Activated CD4-positive, alpha-beta T cell treated with anti-CD3 and anti-CD28 coated beads, Interleukin-2, amount 50 U/mL, for 24 hours (primary cell): ENCODE measurements at places on chromosomes 1 and 21.

DNA sequence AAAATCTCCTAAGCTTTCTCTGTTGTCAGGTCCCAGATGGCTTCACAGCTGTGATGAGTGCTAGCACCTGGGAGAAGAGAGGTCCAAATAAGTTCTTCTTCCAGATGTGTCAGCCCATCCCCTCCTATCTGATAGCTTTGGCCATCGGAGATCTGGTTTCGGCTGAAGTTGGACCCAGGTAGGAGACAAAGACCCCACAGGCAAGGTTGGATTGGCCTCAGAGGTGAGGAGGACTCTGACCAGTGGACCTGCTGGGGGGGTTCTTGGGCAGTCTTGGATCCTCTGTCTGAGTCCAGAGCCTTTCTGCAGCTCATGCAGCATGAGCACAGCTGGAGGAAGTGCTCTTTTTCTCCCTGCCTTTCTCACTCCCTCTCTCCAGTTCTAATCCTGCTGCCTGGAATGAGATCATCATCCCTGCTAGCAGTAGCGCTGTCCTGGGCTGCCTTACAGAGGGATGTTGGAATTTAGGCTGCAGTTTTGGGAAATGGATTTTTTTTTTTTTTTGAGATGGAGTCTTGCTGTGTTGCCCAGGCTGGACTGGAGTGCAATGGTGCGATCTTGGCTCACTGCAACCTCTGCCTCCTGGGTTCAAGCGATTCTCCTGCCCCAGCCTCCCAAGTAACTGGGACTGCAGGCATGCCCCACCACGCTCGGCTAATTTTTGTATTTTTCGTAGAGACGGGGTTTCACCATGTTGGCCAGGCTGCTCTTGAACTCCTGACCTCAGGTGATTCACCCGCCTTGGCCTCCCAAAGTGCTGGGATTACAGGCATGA lies 7.1 kb downstream of the RNPEP start:
- no peak for DNase-seq

DNA sequence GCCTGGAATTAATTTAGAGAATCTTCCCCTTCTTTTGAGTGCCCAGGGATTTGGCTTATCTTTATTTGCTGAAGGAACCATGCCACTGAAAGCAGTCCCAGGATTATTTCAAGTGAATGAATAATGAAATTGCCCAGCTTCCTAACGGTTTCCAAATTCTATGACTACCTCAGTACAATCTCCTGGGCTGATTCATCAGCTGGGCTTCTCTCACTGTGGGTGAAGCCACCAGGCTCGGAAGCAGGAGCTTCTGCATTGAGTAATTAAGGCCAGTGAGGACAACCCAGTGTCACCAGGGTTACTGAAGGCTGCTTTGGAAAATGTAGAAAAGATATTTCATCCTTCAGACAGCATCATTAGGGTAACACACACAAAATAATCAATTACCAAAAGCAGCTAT lies 169.8 kb downstream of the DAB1 start:
- DNase-seq: no peak

- DNase-seq: no peak
These were observed 296.7 kb downstream of the ZNF326 start for GRCh38 chr1:90291431-90292216.

- no peak for DNase-seq
These were observed at the start of gene NAV1 for GRCh38 chr1:201538612-201539551. Gene NAV1, plus strand, starts transcription at chr1:201539127. Its CDS starts 83,758 bp downstream, at chr1:201622885.

GRCh38 chr1:160260406-160261382 lies 1.7 kb downstream of the DCAF8 start:
- no peak for DNase-seq

GRCh38 chr1:205589046-205589445 lies 42.8 kb downstream of the ELK4 start:
- no peak for DNase-seq

DNA sequence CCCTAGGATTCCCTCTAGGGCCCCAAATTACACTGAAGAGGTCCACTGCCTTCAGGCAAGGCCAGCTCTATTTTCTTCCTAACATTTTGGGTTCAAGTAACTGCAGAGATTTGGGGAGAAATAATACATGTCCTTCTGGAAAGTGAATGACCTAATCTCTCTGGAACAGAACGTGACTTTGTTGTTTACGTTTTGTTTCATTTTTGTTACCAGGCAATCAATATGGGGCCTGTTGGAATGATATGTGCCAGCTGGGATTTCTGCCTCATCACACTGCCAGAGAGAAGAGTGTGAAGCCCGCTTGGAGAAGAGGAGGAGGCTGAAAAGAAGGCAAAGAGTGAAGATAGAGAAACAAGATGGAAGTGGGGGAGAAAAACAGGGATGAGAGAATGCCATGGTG lies 116.7 kb downstream of the FASLG start:
- DNase-seq: no peak

DNA sequence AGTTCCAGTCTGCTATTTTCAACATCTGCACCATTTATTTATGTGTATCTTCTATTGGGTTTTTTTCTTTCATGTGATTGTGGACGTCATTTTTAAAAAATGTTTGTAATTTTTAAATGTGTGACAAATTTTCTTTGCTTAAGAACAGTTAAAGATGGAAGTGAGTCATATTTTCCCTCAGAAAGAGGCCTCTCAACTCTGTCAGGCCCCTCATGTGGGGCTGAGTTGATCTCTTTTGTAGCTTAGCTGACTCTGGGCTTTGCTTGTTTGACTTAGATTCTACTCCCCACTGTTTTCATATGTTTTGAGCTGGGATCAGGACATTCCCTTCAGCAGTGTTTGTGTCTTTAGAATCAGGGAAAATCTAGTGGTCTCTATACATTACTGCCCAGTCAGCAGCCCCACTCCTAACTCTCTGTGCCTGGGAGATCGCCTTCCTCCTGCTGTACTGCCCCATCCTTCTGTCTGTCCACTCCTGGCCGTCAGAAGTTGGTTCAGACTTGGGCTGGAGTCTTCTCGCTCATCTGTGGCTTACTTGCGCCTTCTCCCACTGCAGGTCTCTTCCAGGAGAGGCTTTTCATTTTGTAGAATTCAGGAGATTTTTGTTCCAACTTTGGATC lies 137.4 kb downstream of the DYRK1A start:
- peak; percentile 7 for DNase-seq

DNA sequence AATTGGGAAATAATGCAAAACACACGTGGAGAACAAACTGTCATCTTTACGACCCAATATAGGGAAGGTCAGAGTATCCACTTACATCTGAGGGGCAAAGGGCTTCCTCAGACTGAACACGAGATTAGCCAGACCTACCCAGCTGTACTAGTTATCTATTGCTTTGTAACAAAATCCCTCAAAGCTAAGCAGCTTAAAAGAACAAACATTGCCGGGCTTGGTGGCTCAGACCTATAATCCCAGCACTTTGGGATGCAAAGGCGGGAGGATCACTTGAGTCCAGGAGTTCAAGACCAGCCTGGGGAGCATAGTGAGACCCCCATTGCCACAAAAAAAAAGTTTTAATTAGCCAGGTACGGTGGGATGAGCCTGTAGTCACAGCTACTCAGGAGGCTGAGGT lies 262.8 kb downstream of the LTN1 start:
- DNase-seq: no peak

- no peak for DNase-seq
These were observed 23.1 kb upstream of the OR10J4 start for GRCh38 chr1:159408862-159409400.

DNA sequence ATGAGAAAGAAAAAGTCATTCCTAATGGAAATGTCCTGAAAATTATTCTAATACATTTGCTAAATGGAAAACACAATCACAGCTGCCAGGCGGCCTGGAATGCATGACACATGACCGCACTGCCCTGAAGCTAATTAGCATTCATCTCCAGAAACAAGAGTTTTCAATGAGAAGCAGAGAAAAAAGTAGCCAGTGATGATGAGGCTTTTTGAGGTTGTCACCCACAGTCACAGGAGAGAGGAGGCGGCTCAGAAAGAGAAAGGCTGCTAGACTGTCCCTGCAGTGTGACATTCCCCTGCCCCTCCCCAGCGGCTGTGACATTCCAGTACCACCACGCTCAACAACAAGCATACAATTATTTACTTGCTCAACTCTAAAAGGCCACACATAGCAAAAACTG lies 122.9 kb upstream of the KRTAP19-8 start:
- no peak for DNase-seq

- no peak for DNase-seq
These were observed 5.2 kb downstream of the OLIG1 start for GRCh38 chr21:33075128-33075527.

DNA sequence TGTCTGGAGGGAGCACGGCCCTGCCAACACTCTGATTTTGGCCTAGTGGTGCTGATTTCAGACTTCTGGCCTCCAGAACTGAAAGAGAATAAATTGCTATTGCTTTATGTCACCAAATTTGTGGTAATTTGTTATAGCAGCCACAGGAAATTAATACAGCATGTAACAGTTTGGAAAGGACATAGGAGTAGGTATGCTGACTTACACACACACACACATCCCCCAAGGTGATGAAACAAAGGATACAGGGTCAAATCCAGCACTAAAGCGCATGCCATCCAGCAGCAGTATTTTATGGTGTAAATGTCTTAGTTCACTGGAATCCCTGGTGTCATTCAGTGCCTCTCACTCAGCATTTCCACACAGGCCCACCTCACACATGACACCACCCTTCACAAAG lies 72.2 kb upstream of the MAN1A2 start:
- DNase-seq: no peak

GRCh38 chr1:53526451-53527101 lies 67.4 kb downstream of the DMRTB1 start:
- no peak for DNase-seq

- no peak for DNase-seq
These were observed 363.5 kb upstream of the USP24 start for GRCh38 chr1:55578646-55579045.

- DNase-seq: no peak
These were observed 515.0 kb downstream of the COL11A1 start for GRCh38 chr1:102593276-102593675.

DNA sequence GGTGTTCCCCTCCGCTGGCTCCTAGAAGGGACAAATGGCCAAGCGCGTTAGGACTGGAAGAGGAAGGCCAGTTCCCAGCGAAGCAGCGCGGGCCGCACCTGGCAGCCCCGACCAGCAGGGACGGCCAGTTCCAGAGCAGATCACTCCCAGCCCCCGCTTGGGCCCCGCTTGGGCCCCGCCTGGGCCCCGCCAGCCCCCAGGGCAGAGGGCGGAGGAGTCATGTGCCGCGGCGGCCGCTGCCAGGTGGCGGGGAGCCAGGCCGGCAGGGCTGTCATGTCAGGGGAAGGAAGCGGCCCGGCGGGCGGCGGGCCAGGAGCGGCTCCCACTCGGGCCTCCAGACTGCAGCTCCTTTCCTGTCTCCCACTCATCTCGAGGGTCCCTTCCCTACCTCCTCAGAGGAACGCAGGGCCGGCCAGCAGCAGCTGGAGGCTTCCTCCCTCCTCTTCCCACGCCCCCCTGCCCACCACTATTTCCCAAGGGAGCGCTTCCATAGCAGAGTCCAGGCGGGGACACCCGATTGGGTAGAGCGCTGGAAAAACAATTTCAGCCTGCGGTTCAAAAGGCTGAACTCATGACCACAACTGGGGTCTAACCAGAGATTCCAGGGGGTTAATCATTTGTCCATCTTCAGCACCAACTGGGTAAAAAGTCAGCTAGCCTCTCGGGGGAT lies 16.5 kb downstream of the ZNF697 start:
- no peak for DNase-seq

- DNase-seq: no peak
These were observed 30.0 kb downstream of the TMCC2 start for GRCh38 chr1:205257735-205258134.

- DNase-seq: no peak
These were observed 216.2 kb upstream of the SAMSN1 start for GRCh38 chr21:14762327-14762726.

GRCh38 chr1:174296309-174296708 lies 137.0 kb downstream of the RABGAP1L start:
- DNase-seq: no peak

DNA sequence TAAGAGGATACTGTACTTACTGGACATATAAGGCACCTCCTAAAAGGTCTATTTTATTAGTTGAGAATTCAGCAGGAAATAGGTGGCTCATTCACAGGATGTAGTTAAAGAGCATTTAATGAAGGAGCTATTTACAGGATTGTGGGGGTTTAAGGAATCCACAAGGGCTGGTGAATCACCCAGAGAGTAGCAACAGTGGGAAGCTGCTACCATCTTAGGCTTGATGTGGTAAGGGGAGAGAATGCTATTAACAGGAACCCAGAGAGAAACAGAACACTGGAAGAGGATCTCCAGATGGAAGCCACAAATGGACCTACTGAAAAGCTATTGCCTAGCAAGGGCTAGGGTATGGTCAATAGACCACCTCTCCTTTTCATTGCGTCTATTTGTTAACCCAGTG lies 52.0 kb upstream of the COL11A1 start:
- DNase-seq: no peak

GRCh38 chr21:32844076-32844475 lies 72.5 kb upstream of the PAXBP1 start:
- no peak for DNase-seq

GRCh38 chr1:168686666-168687065 lies 42.3 kb downstream of the DPT start:
- no peak for DNase-seq

- no peak for DNase-seq
These were observed 11.4 kb upstream of the KIAA1614 start for GRCh38 chr1:180901076-180901990.

DNA sequence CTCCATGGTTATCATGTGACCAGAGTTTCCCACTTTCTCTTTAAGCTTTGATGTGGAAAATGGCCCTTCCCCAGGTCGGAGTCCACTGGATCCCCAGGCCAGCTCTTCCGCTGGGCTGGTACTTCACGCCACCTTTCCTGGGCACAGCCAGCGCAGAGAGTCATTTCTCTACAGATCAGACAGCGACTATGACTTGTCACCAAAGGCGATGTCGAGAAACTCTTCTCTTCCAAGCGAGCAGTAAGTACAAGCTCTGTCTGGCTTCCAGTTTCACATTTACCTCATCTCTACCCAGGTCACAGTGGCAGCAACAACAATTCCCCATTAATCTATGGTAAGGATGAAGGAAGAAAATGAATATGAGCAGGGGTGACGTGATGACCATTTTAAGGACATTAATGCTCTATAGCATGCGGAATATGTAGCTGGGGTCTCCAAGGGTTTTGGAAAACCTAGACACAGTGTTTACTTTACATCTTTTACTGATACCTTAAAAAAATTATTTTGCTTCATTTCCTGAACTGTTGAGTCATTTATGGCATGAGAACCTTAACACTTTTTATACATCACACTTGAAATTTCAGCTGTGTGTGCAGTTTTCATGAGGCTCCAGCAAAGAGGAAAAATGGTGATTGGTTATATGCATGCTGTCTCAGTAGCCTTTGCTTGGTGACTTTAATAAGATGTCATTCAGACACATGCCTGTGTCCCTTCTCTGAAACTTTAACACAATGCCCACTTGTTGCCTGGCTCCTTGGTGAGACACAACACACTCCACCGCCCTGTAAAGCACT lies 286.3 kb upstream of the SGIP1 start:
- DNase-seq: peak; percentile 30

DNA sequence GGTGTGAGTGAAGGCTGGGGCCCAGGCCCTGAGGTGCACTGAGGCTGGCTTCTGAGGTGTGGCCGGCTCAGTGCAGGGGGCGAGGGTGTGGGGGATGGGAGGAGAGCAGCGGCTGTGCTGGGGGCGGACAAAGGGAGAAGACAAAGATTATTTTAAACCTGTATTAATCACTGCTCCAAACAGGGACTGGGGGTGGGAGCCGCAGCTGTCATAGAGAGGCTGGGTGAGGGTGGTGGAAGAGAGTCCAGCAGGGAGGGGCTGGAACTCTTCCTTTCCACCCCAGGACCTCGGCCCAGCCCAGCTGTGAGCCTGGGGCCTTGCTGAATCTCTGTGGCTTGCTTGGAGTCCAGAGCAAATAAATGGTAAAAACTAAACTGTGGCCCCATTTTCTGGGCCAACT lies 106.9 kb downstream of the KCND3 start:
- no peak for DNase-seq
